ENCODE measurements at places on chromosomes 2 and 18. TPM values are rescaled to one million over a fixed set of nuclear protein-coding genes. Genes with fewer than 3 reads are reported as not detected.

DNA sequence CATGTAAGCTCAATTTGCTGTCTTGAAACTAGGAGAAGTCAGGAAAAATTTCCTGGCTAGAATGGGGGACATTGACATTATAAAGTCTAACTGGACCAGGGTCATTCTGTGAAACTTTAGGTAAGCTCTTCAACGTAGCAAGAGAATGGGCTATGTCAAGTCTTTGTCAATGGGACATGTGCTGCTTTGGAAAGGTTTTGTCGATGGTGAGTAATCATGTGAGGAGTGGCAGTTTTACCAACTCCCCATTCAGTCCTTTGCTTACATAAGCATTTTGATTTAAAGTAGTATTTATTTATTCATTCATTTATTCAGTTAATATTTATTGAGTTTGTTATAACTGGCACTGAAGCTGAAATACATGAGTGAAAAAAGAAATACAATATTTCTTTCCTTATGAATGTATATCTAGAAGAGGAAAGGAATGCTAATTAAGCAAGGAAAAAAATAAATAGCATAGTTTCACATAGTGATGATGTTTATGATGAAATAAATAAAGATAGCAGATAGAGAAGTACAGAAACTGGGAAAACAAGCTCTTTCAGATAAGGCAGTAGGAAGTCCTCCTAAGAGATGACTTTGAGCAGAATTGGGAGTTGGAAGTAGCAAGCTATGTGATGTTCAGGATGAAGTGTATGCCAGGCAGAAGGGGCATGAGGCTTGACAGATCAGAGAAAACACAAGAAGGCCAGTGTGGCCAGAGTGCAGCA lies 25.4 kb upstream of the RAB27B start:
- H3K36me3 ChIP-seq = no peaks in the 10 kb centered on the region
- no peak overlapping the region for H3K27ac ChIP-seq
- no peak for DNase-seq
- no peaks in the 10 kb centered on the region for H3K4me1 ChIP-seq
- no peak overlapping the region for H3K4me3 ChIP-seq
- no peaks in the 10 kb centered on the region for H3K27me3 ChIP-seq

- no peak overlapping the region for H3K27ac ChIP-seq
- peaks cover 7% of the 10 kb centered on the region for H3K27me3 ChIP-seq
- H3K4me1 ChIP-seq = no peaks in the 10 kb centered on the region
- DNase-seq = no peak
- H3K36me3 ChIP-seq = no peaks in the 10 kb centered on the region
- H3K4me3 ChIP-seq = no peak overlapping the region
Measured at GRCh38 chr2:29744976-29745375, 176.4 kb downstream of the ALK start.

DNA sequence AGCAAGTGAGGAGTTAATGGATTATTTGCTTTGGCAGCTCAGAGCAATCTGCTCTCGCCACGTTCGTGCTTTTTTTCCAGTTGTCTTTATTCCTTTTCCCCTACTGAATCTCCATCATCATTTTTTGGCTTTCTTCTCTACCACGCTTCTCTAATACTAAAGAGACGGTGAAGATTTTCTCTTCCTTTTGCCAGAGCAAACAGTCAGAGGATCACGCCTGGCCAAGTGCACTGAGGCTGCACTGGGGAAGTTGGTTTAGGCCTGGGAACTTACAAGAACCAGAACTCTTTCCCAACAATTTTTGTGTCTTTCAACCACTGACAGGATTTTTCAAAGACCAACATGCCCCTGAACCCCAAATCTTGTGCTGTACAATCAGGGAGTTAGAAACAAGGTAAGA lies 172.3 kb downstream of the PID1 start:
- no peaks in the 10 kb centered on the region for H3K36me3 ChIP-seq
- no peak overlapping the region for H3K4me3 ChIP-seq
- no peaks in the 10 kb centered on the region for H3K4me1 ChIP-seq
- DNase-seq = no peak
- no peak overlapping the region for H3K27ac ChIP-seq
- no peaks in the 10 kb centered on the region for H3K27me3 ChIP-seq

Gene SOWAHC
- polyA plus RNA-seq = not detected

Gene DPP4
- 0.49 TPM for polyA plus RNA-seq

Gene ALPG
- polyA plus RNA-seq = not detected

Gene UGT1A6
- polyA plus RNA-seq = not detected
